ENCODE measurements at places on chromosomes 13 and 19.
A peak's percentile ranks its signal among the peaks of the same experiment; 100 is the strongest.

DNA sequence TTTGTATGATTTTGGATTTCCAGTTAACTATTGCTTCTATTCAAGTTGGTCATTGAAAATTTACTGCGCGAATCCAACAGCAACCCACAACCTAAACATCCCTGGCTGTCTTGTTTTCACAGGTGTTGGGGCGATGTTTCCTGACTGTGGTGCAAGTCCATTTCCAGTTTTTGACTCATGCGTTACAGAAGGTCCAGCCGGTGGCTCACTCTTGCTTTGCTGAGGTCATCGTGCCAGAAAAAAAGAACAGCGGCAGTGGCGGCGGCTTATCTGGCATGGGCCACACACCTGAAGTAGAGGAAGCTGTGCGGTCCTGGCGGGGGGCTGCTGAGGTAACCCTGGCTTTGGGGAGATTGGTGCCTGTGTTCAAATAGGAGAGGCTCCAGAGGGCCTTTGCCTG lies 45.2 kb upstream of the GPI start:
- no peak for DNase-seq

DNA sequence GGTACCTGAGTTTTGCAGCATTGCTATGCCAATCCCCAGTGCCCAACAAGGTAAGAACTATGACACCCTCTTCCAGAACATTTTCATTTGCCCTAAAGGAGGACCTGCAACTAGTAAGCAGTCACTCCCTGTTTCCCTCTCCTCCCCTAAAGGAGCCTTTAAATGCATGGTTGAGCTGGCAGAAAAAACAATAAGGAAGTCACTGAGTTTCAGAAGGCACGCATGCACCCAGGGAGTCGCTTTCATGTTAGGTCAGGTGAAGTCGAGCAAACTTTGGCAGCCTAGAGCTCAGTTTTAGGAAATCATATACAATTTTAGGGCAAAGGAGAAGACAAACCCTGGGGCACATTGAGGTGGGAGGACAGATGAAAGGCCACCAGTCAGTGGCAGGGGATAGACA lies 11.8 kb downstream of the NLRP11 start:
- no peak for DNase-seq

- no peak for DNase-seq
Observed at GRCh38 chr19:18119717-18120105, 22.1 kb downstream of the MAST3 start.

GRCh38 chr19:11044431-11044830 lies 44.8 kb upstream of the LDLR start:
- no peak for DNase-seq

GRCh38 chr13:68551701-68552522 lies 1321.8 kb upstream of the PCDH9 start:
- DNase-seq, result no peak

GRCh38 chr13:50228527-50228926 lies 213.3 kb downstream of the KCNRG start:
- no peak for DNase-seq

- DNase-seq, result no peak
Observed at GRCh38 chr19:19562665-19563347, 24.7 kb downstream of the CILP2 start.

DNA sequence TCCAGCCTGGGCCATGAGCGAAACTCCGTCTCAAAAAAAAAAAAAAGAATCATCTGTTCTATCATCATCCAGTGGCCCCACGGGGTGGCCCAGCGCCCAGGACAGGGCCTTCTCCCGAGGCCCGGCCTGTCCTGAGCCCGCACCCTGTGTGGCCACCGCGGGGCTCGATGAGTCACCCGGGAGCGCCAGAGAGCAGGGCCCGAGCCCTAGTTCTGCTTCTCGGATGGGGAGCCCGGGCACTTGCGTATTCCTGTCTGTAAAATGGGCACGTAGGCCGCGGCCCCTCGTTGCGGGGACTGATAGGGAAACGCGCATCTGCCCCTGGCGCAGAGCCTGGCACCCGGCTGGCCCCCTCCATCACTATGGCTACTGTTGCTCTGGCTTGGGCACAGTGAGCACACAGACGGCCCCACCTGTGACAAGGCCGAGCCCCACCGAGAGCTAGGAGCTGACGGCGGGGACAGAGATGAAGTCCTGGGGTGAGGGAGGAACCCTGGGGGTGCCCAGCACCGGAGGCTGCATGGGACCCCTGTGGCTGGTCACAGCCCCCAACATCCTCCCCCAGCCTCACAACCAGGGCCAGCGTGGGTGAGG lies 21.3 kb upstream of the UQCR11 start:
- no peak for DNase-seq

DNA sequence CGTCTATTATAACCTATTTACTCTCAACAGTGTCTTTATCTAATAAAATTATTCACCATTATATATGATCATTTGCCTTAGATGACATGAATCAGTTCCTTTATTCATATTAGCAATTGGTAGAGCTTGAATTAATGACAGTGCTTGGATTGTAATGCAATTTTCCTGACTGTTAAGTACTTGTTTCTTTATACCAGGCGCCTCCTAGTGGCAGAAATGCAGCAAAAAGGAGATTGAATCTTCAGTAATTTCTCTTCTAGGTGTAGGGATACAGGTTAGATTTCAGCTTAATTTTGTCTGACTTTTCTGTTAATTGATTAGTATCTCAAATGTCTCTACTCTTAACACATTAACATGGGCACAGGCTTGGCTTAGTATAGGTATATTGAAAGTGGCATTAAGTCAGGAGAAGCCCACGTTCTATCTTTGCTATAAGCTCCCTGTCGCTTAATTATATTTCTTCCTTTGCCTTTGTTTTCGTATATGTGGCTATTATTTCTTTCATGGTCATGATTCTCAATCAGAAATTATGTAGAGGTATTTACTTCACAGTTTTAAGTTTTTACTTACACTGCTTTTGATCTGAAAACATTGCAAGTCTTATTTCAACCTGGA lies 9.1 kb upstream of the LHFPL6 start:
- peak; percentile 76 for DNase-seq

DNA sequence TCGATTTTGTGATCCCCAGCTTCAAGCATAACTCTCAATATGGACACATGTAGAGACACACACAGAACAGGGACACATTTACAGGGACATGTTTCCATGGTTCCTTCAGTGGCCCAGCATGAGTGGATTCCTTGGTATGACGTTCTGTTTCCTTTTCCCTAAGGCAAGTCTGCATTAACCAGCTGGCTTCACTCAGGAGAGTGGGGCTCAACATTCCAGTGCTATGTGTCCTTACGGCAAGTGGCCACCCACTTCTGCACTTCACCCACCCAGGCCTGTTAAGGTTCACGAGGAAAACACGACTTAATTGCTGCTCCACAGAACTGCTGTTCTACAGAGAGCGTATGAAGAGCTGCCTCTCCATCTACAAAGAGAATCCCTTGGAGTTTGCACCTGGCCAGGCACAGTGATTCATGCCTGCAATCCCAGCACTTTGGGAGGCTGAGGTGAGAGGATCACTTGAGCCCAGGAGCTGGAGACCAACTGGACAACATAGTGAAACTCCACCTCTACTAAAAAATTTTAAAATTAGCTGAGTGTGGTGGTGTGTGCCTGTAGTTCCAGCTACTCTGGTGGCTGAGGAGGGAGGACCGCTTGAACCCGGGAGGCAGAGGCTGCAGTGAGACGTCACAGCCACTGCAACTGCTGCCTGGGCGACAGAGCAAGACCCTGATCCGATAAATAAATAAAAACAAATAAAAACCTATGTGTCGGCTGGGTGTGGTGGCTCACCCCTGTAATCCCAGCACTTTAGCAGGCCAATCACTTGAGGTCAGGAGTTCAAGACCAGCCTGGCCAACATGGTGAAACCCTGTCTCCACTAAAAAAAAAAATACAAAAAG lies 32.5 kb downstream of the BRD4 start:
- peak; percentile 29 for DNase-seq

DNA sequence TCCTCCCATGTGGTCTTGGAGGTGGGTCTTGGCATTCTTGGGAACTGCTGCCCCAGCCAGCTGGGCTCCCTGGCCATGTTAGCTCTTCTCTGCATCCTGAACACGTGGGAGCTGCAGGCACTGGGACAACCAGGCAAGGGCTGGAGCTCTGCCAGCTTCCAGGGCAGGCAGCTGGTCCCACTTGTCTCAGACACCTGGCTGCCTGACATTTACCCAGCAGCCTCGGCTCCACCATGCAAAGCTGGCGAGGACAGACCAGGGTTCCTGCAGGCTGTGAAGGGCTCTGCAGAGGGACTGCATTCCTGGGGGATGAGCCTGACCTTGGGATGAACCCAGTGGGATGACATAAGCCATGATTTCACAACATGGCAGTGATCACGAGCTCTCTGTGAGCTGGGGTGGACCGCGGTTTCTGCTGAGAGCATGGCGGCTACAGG lies 99.0 kb upstream of the TSHZ3 start:
- DNase-seq, result no peak

GRCh38 chr19:18108897-18109296 lies 11.3 kb downstream of the MAST3 start:
- no peak for DNase-seq

DNA sequence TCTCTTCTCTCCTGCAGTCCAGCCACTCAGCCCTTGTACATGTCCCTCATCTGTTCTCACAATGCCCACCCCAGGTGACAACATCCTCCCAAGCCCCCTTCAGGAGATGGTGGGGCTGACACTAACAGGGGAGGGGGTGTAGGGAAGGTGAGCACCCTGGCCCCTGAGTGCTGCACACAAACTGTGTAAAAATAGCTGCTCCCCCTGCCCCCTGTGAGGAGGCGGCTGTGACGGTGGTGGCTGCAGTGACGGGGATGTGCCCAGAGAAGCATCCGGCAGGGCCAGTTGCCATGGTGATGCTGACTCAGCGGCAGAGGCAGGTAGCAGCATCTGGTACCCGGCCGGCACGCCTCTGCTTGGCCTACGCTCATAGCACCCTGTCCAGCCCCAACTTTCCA lies 13.0 kb upstream of the JUND start:
- DNase-seq, result no peak
